ENCODE measurements at places on chromosomes 13 and 19.

- DNase-seq = no peak
Measured at GRCh38 chr19:49849433-49850220, 1.3 kb upstream of the PTOV1 start.

DNA sequence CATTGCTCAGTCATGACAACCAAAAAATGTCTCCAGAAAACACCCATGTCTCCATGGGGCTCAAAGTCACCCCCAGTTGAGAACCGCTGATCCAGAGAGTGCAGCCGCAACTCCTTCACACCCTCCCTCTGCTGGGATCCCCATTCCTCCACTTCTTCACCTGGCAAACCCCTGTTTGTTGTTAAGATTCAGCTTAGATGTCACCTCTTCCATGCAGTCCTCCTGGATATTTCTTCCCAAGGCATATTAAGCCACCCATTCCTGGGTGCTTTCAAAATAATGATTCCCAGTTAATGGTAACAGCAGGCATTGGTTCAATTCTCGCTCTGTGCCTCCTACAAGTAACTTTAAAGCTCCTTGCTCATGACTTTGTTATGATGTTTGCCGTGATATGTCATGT lies 4.0 kb downstream of the OR10H1 start:
- no peak for DNase-seq

DNA sequence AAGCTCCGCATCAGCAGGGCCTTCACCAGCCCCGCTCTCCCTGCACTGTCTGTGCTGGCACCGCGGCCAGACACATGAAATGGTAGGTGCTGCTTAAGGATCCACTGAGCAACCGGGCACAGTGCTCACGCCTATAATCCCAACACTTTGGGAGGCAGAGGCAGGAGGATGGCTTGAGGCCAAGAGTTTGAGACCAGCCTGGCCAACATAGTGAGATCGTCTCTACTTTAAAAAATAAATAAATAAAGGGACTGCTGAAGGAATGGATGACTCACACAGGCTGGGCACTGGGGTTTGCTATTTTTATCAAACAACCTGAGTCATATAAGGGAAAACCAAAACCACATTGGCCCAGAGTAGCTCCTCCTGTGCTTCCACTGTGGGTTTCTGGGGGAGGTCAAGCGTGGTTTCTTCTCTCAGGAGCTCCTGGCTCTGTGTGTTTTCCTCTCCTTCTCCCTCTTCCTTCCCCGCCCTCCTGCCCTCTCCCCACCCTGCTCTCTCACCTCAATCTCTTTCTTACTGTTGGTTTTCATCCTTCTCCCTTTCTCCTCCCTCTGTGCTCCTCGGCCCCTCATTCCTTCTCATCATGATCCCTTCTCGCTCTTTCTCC lies 21.3 kb downstream of the VRK3 start:
- DNase-seq = no peak

- DNase-seq = no peak
Measured at GRCh38 chr19:27676334-27676733, 1536.6 kb downstream of the UQCRFS1 start.
